ENCODE measurements at places on chromosomes 5 and 9. TPM values are rescaled to one million over a fixed set of nuclear protein-coding genes. Genes with fewer than 3 reads are reported as not detected.

GRCh38 chr9:120393386-120394057 lies 186.4 kb downstream of the CDK5RAP2 start:
- H3K4me1 ChIP-seq, result peaks cover 22% of the 10 kb centered on the region
- H3K36me3 ChIP-seq, result peaks cover 45% of the 10 kb centered on the region
- DNase-seq, result no peak
- H3K4me3 ChIP-seq, result peak overlapping the region; percentile 12

DNA sequence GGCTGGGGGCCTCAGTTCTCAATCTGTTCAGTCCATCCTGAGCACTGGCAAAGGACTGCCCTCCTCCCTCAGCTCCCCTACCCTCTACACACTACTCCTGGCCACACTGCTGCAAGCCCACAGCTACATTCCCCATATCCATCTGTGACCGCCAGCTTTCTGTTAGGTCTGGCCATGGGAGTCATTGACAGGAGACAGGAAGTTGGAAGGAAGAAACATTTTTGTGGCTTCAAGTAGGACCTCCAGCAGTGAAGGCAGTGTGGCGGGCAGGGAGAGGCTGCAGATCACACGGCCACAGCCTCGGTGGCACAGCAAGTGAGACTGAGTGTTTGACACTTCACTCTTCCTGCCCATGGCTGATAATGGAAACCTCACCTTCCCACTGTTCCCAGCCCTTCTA lies 55.9 kb downstream of the SECISBP2 start:
- no peaks in the 10 kb centered on the region for H3K27me3 ChIP-seq
- no peak overlapping the region for H3K27ac ChIP-seq
- H3K4me1 ChIP-seq, result peaks cover 29% of the 10 kb centered on the region
- no peak overlapping the region for H3K4me3 ChIP-seq
- no peak for DNase-seq

The PIK3R1 gene
- 86.8 TPM for total RNA-seq

The IL11RA gene
- total RNA-seq, result 79.1 TPM

The ZFP2 gene
- 0.89 TPM for total RNA-seq

- no peak overlapping the region for H3K4me3 ChIP-seq
- no peaks in the 10 kb centered on the region for H3K4me1 ChIP-seq
- H3K27me3 ChIP-seq, result no peaks in the 10 kb centered on the region
Observed at GRCh38 chr5:145520335-145520734, 314.8 kb downstream of the PRELID2 start.

The IDNK gene
- total RNA-seq, result 8.3 TPM

DNA sequence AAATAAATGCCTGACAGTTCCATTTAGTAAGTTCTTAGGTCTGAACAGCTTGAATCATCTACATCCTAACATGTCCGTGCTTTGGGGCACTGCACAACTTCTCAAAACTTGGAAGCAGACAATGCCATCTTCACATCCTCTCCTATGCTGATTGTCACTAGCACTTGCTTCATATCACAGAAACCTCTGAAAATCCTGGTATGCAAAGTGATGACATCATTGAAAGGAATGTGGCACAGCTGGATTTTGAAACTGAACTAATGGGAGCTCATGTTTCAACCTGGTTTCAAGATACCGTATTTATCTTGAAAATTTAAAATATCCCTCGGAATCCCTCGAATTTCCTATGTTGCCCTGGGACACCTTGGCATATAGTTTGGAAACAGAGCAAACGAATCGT lies 490.2 kb upstream of the DAP start:
- no peaks in the 10 kb centered on the region for H3K4me1 ChIP-seq
- H3K27ac ChIP-seq, result no peak overlapping the region
- no peak for DNase-seq

DNA sequence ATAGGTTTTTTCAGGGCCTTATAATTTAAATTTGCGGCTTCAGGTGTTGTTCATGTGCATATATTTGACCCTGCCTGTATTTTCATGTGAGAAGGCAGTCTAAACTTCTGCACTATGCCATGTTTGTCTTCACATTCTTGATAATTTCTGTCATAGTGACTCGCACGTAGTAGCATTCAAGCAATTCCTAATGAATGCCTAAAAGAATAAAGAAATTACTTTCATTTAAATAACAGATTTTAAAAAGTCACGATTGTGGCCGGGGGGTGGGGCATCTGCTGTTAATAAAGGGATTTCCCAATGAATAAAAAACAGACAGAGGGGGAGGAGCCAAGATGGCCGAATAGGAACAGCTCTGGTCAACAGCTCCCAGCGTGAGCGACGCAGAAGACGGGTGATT lies 318.0 kb downstream of the ADAMTS6 start:
- DNase-seq, result no peak
- H3K36me3 ChIP-seq, result peaks cover 1% of the 10 kb centered on the region
- peaks cover 2% of the 10 kb centered on the region for H3K27me3 ChIP-seq
- H3K27ac ChIP-seq, result no peak overlapping the region
- no peak overlapping the region for H3K4me3 ChIP-seq

GRCh38 chr9:71685394-71685793 lies 82.9 kb downstream of the CEMIP2 start:
- peak overlapping the region; percentile 71 for H3K27ac ChIP-seq
- no peaks in the 10 kb centered on the region for H3K27me3 ChIP-seq
- DNase-seq, result no peak
- H3K36me3 ChIP-seq, result peaks cover 46% of the 10 kb centered on the region
- peak overlapping the region; percentile 39 for H3K4me3 ChIP-seq

GRCh38 chr5:156201788-156202403 lies 125.1 kb upstream of the SGCD start:
- no peaks in the 10 kb centered on the region for H3K36me3 ChIP-seq
- H3K27me3 ChIP-seq, result no peaks in the 10 kb centered on the region
- H3K4me3 ChIP-seq, result no peak overlapping the region
- no peaks in the 10 kb centered on the region for H3K4me1 ChIP-seq
- no peak for DNase-seq

GRCh38 chr5:1737790-1738405 lies 61.7 kb downstream of the MRPL36 start:
- no peak for DNase-seq
- H3K4me3 ChIP-seq, result no peak overlapping the region
- no peaks in the 10 kb centered on the region for H3K4me1 ChIP-seq
- peaks cover 32% of the 10 kb centered on the region for H3K27me3 ChIP-seq
- H3K27ac ChIP-seq, result no peak overlapping the region
- H3K36me3 ChIP-seq, result no peaks in the 10 kb centered on the region

GRCh38 chr5:172188893-172189692 lies 1.1 kb upstream of the STK10 start:
- H3K4me1 ChIP-seq, result peaks cover 23% of the 10 kb centered on the region
- H3K27me3 ChIP-seq, result peaks cover 6% of the 10 kb centered on the region
- DNase-seq, result no peak
- peak overlapping the region; percentile 79 for H3K27ac ChIP-seq
- H3K4me3 ChIP-seq, result peak overlapping the region; percentile 97
- H3K36me3 ChIP-seq, result peaks cover 25% of the 10 kb centered on the region

Measured in activated naive CD8-positive, alpha-beta T cell treated with anti-CD3 and anti-CD28 coated beads, Interleukin-2, amount 10 ng/mL, durations not matched to agents 7 days and 5 days (primary cell).